ENCODE measurements at places on chromosomes 7 and 10.

DNA sequence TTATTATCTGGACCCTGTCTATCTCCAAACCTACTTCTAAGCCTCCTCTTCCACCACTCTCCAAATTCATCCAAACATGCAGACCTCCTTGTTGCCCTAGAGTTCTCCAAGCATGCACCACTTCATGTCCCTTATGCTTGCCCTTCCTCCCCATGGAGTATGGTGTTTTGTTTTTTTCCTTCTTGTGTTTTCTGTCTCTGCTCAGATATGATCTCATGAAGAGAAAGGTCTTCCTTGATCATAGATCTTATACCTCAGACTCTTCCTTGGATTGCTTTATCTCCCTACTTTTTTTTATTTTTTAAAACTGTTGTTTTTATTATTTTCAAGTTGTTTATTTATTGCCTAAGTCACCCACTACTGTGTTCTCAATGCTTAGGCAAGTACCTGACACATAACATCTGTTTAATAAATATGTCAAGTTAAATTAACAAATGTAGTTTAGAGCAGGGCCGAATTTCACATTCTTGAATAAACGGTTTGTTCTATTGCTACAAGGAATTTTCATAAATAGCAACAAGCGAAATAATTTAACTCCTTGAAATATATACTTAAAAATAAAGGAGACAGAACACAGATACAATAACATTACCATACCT lies 84.5 kb downstream of the HGF start:
- no peak for DNase-seq

DNA sequence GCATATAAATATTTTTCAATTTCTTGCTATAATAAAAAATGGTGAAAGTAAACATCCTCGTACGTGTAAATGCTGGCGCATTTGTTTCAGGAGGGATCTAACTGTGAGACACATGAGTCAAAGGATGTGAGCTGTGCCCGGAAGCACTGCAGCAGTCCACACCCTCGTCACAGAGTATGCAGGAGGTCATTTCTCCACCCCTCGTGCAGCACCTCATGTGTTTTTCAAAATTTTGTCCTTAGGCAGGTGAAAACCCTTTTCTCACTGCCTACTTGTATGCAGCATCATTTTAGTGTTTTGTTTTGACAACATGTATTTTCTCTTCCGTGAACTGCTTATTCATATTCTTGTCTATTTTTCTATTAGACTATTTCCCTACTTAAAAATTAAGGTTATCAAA lies 162.7 kb downstream of the AVL9 start:
- no peak for DNase-seq

DNA sequence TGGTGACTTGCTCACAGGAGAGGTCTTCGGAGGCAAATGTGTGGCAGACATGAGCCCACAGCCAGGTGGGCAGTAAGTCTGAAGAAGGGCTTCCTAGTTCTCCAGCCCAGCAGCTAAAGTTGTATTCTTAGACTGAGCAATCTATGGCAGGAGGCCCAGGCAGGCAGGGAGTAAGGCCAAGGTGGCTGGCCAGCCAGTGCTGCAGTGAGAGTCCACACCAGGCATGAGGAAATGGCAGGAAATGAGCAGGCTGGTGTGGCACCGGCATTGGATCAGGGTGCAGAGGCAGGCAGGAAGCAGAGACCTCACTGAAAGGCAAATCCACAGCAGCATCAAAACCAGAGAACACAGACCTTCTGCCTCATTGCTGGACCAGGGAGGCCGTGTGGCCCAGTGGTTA lies 84.6 kb upstream of the PDE1C start:
- no peak for DNase-seq

- no peak for DNase-seq
These were observed 64.7 kb downstream of the MKX start for GRCh38 chr10:27680691-27681605.

- DNase-seq = no peak
These were observed 324.1 kb upstream of the NPSR1 start for GRCh38 chr7:34333925-34334324.

DNA sequence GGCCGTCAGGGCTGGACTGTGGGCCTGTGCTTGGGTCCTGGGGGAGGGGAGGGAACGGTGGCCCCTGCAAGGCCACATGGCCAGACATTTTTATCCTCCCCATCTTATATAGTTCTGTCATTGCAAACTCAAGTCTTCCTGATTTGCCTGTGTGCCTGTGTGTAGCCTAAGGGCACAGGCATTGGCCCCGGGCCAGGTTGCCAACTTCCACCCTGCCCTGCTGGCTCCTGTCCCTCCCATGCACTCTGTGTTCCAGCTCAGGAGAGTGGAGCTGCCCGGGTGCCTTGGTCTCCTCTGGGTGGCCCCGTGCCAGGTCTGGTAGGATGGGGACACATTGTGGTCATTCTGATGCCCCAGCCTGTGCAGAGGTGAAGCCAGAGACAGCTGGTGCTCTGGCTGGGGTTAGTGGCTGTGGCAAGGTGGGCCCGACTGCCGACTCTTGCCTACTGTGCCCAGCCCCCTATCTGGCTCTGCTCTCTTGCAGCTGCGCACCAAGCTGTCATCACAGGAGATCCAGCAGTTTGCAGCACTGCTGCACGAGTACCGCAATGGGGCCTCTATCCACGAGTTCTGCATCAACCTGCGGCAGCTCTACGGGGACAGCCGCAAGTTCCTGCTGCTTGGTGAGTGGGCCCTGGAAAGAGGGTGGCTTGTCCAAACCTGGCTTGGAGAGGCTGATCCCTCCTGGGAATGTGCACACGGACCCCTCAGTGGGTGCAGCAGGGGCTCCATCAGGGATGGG lies 14.8 kb downstream of the NACAD start:
- DNase-seq = no peak

- no peak for DNase-seq
These were observed at the start of gene IL15RA for GRCh38 chr10:5977471-5978229. Gene IL15RA, minus strand, starts transcription at chr10:5977543. Its CDS starts 51 bp downstream, at chr10:5977492.

- no peak for DNase-seq
These were observed 15.2 kb upstream of the CPA1 start for GRCh38 chr7:130365088-130365487.

DNA sequence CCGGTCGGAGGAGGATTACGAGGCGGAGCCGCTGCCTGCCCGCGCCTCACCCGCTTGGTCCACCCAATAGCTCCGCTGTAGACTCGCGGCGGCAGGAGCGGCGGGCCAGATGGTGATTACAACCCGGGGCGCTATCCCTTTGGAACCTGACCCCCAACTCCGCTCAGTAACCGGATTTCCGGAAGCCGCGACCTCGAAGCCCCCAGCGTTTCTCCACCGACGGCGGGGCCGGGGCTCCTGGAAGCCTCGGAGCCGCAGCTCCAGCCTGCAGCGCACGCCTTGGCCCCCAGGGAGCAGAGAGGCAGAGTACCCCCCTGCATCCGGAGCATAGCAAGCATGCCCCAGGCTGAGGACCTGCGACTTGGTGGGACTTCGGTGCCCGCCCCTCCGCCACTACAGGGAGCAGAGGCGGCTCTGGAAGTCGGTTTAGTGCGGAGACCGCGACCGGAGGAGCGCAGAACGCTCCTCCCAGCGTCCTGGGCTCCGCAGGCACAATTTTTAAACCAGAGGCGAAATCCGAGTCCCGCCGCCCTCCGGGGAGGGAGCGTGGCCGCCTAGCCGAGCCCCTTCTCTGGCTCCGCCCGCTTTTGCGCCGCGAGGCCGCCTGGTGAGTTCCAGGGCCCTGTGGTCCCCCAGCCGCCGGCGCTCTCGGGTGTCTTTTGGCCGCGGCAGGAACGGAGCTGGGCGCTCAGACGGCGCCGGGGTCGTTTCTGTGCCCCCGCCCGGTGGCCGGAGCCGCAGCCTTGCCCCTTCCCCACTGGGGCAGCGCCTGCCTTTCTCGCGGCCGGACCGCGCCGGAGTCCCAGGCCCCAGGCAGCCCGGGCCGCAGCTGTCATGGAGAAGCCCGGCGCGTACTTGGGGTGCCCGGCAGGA lies 28.2 kb upstream of the BMS1 start:
- no peak for DNase-seq

DNA sequence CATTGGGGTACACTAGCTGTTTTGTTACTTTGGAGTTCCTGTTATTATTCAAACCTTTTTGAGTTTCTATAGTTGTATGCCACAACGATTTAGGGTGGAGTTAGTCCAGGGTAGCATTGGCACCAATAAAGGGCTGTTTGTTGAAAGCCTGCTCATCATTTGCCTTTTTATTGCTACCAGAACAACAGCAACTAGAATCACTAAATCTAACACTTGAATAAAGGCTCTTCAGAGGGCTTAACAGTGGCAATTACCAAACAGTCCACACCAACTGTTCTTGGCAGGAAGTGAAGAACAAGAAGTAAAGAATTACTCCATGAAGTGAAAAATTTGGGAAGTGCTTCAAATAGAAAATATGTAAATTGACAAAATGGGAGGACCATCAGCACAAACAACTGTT lies 621.4 kb downstream of the PHTF2 start:
- DNase-seq = no peak

DNA sequence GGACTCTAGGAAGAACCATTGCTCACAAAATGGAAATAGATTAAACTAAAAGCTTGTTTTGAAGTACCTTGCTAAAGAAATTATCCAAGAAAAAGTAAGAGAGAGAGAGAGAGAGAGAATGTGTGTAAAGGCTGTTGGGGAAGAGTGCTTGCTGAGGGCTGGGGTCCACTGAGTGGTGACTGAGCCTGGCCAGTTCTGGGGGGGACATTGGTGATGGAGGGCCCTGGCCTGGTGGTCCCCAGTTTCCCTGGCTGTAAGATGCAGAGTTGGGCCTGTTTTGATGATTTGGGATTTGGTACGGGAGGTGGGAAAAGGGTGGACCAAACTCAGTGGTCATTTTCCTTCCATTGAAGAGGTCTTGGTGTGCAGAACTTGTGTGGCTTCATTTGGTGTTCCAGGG lies 880 bp downstream of the RAMP3 start:
- no peak for DNase-seq

DNA sequence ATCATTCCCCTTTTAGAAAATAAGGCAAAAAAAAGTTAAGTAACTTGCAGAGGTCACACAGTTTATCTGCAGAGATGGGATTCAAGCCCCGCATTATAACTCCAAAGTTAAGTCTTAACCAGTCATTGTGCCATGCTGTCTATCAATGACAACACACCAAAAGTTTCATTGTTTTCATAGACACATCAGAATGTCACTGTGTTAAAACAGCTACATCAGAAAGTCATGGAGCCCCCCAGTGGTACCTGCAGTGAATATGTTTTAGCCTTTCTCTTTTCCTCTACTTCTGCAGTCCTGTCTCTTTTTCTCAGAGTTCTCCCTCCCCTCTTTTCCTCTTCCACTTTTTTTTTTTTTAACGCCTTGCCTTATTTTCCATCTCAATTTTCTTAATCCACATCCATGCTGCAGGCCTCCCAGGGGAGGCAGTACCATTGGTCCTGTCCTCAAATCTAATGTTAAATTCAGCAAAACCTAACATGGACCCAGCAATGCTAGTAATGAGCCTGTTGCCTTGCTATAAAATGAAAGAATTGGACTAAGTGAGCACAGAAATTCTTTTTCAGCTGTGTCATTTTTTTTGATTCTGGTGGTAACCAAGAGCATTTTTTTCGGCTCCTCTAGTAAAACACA lies 3.8 kb upstream of the NRCAM start:
- DNase-seq = no peak

- DNase-seq = no peak
These were observed 3.6 kb upstream of the GPNMB start for GRCh38 chr7:23242935-23243334.

GRCh38 chr10:79453392-79453791 lies 8.0 kb upstream of the ZCCHC24 start:
- no peak for DNase-seq

GRCh38 chr7:27179030-27179429 lies 4.9 kb upstream of the HOXA10 start:
- DNase-seq = no peak

GRCh38 chr10:26386781-26387180 lies 51.4 kb upstream of the APBB1IP start:
- DNase-seq = no peak

DNA sequence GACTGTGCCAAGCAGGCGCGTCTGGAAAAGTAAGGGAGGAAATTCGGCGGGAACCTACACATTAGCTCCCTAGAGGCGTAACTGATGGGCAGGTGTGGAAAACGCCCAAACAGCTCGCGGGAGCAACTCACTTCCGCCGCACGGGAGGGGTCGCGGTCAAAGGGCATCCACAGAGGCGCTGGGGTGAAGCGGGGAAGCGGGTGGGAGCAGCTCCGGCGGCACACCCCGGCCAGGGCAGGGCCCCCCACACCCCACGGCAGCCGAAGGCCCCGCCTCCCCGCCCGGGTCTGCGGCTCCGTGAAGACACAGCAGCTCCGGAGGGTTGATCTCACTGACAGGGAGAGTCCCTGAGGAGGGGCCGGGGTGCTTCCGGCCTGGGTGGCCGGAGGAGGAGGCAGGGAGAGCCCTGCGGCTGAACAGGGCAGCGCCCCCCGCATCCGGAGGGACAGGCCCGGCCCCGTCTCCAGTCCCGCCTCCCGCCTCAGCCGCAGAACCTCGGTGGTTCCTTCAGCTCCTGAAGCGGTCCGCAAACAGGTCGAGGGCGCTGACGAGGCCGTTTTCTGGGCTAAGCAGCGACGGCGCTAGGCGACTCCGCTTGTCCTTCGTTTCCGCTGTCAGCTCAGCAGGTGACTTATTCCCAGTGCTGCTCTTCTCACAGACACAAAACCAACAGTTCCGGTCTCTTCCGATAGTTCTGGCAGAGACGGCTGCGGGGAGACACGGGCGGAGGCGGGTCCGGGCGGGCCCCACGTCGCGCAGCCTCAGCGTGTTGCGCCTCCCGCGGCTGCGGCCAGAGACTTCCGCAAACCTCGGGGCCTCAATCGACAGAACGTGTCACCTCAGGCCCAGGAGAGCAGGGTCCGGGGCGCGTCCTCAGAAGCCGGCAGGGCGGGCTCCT lies 276.1 kb downstream of the DNAJB6 start:
- DNase-seq = no peak

- DNase-seq = no peak
These were observed 74.5 kb downstream of the INSIG1 start for GRCh38 chr7:155371884-155372781.

DNA sequence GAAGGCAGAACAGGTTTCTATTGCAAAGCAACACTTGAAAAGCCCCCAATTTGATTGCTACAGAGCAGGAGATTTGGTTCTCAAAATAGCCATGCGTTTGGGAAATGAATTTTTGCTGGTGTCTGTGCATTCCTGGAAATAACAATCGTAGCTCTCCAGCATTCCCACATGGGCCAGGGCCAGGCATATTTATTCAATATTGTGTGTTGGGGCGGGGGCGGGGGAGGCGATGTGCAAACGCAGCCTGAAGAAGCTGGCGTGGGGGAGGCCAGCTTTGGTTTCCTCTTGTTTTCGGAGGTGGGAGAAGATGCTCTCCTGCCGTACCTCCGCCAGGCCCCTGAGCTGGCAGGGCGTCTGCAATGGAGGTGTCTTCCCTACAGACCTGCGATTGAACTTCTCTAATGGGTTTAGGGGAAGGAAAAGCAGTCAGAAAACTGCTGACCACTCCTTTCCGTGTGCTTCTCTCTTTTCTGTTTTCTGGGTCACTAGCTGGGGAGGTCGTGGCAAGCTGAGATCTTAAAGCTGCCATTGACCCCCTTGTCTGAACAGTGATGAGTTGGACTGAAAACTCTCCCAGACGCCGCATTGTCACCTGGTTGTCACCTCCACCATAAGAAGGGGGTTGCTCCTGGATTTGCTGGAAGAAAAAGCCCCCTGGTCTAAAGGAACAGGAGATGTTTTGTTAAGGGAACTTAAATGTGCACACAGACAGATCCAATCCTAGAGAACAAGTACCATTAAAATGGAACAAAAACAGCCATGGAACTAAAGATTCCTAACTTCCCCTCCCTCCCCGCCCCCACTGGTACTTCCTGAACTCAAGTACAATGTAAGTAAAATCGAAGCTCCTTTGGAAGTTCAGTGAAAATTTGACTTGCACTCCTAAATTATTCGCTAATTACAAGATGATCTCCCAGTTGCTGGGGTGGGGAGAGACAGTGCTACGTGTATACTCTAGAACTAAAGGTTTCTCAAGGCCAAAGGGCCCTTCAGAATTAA lies 56.4 kb upstream of the HABP2 start:
- no peak for DNase-seq
